ENCODE measurements at places on chromosomes 1 and 21.

GRCh38 chr21:46452710-46453109, 6.0 kb upstream of the DIP2A start:
- DNase-seq, result no peak

- no peak for DNase-seq
Observed at GRCh38 chr21:16570856-16571255, 841.1 kb downstream of the USP25 start.

- no peak for DNase-seq
Observed at GRCh38 chr1:164707868-164708331, 148.9 kb downstream of the PBX1 start.

GRCh38 chr21:37455504-37455911, 88.9 kb downstream of the DYRK1A start:
- no peak for DNase-seq

DNA sequence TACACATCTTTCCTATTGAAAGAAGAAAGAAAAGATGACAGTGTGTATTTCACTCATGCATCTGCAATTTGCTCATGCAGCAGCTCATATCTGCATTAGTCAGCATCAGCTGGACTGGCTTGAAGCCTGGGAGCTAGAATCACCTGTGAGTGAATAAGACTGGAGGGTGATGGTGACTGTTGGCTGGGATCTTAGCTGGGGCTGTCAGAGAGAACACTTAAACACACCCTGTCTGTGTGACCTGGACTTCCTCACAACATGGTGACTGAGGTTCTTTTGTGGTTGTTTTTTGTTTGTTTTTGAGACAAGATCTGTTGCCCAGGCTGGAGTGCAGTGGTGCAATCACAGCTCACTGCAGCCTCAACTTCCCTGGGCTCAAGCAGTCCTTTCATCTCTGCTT, 24.9 kb downstream of the KLHDC7A start:
- DNase-seq, result no peak

- DNase-seq, result no peak
Observed at GRCh38 chr21:25456672-25457071, 150.6 kb downstream of the MRPL39 start.

GRCh38 chr1:67908250-67908936, 75.1 kb upstream of the GNG12 start:
- no peak for DNase-seq

DNA sequence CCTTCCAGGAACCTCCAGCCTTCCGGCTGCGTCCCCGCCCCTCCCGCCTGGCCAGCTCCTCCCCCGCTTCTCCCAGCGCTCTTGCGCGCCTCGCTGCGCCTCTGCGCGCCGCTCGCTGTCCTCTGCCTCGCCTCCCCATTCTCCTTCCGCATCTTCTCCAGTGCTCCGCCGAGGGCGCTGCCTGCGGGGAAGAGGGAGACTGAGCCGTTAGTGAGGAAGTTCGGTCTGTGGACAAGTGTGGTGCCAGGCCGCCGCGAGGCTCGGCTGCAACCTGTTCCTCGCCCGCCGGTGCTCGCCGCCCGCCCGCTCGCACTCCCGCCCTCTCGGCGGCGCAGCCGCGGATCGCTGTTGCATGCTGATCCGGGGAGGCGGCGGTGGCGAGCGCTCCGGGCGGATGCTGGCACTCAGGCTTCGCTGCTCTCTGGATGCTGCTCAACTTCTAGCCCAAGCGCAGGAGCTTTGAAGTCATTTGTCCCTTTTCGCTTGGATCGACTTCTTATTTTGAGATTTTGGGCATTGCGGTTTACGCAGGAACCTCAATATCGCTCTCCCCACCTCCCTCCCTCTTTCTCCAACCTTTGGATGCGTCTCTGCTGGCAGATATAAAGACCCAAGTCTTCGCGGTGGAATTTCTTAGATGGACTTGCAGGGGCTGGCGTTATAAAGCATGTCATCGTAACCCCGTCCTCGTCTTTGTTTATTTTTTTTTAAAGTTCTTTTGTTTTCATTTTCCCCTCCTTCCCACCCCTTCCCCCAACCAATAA, 614 bp upstream of the CACNA1E start:
- no peak for DNase-seq

DNA sequence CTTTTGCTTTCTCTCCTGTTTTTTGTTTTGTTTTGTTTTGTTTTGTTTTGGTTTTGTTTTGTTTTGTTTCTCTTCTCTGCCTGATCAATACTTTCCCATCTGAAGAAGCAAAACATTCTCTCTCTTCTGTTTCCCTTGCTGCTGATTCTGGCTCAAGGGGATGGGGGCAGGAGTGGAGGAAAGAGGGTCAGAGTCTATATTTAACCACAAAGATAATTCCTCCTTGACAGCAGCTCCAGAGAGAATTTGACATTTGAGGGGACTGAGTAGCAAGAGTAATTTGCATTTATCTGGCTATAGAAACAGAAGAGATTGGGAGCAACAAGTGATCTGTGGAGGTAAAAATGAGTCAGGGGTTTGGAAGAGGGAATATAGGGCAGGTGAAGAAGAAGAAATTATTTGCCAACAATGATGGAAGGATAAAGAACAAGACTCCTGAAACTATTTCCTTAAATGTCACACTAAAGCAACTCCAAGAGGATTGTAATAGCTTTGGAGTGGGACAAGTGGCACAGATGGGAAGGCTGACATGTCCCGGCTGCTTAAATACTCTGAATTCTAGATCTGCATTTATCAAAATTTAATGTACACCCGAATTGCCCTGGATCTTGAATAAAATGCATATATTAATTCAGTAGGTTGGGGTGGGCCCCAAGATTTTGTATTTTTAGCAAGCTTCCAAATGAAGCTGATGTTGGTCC, 349.3 kb upstream of the PLXNA2 start:
- no peak for DNase-seq

GRCh38 chr1:68453060-68453670, 3.4 kb upstream of the RPE65 start:
- no peak for DNase-seq

DNA sequence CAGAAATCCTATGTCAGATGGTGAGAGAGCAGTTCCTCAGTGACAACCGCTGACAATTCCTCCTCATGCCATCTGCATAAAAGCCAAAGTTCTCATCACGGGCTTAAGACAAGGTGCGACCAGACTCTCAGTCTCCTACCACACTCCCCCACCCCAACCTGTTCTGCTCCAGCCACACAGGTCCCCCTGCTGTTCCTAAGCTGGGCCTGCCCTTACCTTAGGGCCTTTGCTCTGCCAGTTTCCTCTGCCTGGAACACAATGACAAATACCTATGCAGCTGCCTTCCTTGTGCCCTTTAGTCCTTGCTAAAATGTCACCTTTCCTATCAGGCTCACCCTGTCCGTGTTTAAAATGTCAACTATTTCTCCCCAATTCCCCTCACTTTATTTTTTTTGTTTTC, 382.2 kb downstream of the NTNG1 start:
- no peak for DNase-seq

GRCh38 chr1:206021626-206022365, 1.9 kb downstream of the CTSE start:
- DNase-seq, result no peak

DNA sequence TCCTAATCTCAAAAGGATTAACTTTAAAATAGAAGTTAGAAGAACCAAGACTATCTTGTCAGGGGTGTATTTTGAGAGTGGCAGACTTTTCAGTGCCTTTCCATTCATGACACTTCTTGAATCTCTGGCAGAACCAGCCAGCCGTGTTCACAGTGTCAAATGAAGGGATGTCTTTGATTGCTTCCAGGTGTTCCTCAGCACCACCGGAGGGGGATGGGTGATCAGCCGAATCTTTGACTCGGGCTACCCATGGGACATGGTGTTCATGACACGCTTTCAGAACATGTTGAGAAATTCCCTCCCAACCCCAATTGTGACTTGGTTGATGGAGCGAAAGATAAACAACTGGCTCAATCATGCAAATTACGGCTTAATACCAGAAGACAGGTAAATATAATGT, 32.3 kb downstream of the FMO1 start:
- DNase-seq, result no peak

- DNase-seq, result no peak
Observed at GRCh38 chr1:209421978-209422680, 161.4 kb upstream of the CAMK1G start.

- DNase-seq, result no peak
Observed at GRCh38 chr1:44407430-44408211, 2.6 kb downstream of the RNF220 start.

DNA sequence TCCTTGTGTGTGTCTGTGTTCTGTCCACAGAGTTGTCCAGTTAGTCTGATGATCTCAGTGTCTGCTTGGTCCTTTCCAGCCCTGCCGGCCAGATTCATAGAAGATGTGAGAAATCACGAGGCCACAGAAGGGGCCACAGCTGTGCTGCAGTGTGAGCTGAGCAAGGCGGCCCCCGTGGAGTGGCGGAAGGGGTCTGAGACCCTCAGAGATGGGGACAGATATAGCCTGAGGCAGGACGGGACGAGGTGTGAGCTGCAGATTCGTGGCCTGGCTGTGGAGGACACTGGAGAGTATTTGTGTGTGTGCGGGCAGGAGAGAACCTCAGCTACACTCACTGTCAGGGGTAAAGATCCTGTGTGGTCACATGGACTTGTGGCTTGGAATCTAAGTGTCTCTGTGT, 95.8 kb downstream of the OBSCN start:
- DNase-seq, result no peak

- no peak for DNase-seq
Observed at GRCh38 chr1:184648160-184648855, 106.3 kb downstream of the EDEM3 start.

DNA sequence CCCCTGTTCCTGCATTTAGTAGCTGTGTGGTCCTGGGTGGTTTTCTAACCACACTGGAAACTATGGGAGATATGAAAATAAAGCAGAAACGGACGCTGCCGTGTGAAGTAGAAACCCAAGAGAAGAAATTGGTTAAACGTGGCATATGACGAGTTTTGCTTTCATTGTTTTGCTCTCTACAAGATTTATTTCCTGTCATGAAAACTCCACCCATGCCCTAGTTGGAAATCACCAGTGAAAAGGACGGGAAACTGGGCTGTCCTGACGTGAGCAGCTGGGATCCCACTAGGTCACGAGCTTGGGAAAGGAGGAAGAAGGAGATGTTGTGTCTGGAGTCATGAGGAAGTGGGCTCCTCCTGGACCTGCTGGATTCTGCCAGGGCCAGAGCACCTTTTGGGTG, 120.8 kb upstream of the GADD45A start:
- DNase-seq, result no peak

GRCh38 chr1:24390924-24391782, 22.4 kb downstream of the STPG1 start:
- no peak for DNase-seq

- no peak for DNase-seq
Observed at GRCh38 chr1:170337413-170337994, 191.7 kb downstream of the NTMT2 start.

- DNase-seq, result no peak
Observed at GRCh38 chr1:56175211-56175610, 404.2 kb downstream of the PLPP3 start.

- no peak for DNase-seq
Observed at GRCh38 chr1:173122344-173122935, 71.7 kb upstream of the TNFSF18 start.

GRCh38 chr1:118137900-118138299, 47.1 kb downstream of the SPAG17 start:
- DNase-seq, result no peak

- DNase-seq, result no peak
Observed at GRCh38 chr1:55894521-55894920, 679.4 kb upstream of the USP24 start.

- DNase-seq, result no peak
Observed at GRCh38 chr1:8473121-8473875, 155.4 kb downstream of the SLC45A1 start.

DNA sequence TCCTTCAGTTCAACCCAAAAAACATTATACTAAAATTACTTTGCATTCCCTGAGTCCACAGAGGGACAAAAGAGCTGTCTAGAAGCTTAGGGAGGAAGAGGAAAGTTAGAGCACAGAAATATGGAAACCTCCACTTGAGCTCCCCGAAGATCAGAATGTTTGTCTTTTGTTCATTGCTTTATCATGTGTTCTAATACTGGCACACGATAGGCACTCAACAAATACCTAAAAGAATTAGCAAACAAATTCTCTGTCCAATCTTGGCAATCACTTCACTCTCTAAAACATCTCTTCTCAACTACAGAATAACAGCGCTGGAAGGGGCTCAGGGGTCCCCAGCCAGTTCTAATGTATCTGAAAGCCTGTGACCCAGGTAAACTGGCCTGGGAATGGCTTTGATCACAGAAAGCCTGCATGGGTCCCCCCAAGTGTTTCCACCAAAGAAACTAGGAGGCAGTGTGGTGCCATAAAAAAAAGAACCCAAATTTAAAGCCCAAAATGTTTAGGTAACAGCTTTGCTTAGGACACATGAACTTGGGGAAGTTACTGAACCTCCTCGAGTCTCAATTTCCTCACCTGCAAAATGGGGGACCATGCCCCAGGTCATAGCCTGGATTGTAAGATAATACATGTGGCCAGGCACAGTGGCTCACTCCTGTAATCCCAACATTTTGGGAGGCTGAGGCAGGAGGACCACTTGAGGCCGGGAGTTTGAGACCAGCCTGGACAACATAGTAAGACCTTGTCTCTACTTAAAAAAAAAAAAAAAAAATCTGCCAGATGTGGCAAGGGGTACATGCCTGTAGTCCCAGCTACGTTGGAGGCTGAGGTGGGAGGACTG, 45.8 kb downstream of the SSBP3 start:
- DNase-seq, result no peak

DNA sequence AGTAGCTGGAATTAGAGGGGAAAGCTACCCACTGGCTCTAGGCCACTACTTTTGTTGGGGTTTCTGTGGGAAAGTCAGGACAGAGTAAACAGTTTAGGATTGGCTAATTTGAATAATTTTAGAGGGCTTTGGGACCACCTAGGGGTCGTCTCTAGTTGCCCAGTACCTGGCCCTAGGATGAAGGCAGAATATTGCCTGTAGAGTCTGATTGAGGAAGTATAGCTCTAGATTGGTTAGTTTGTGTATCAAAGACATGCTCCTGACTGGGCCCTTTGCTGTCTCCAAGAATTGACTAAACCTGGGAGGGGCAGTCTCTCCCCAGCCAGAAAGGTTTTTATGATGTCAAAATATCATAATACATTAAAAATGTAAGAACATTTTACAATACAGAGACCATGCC, 142.0 kb downstream of the POU2F1 start:
- DNase-seq, result no peak

GRCh38 chr21:42440187-42440792, 36.6 kb downstream of the UBASH3A start:
- no peak for DNase-seq

GRCh38 chr1:11611638-11612327, 42.4 kb downstream of the FBXO2 start:
- no peak for DNase-seq

DNA sequence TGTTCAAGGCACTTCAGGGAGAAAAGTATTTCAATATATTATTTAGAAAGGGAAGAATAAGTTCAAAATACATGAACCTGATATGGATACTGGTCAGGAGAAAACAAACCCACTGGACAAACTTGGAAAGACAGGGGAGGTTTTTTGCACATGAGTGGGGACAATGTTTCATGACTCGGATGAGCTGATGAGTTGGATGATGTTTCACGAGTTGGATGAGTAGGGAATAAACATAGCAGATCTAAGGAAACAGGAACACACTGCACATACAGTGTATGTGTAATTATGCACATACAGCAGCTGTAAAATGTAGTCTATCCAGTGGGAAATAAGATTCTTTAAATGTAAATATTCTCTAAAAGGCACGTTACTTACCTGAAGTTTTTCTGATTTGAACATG, 682.9 kb upstream of the ADAMTS5 start:
- DNase-seq, result no peak

- DNase-seq, result no peak
Observed at GRCh38 chr1:3858231-3858981, 1.1 kb downstream of the DFFB start.

- no peak for DNase-seq
Observed at GRCh38 chr1:246068619-246069509, 438.2 kb downstream of the SMYD3 start.
